ENCODE measurements at places on chromosomes 4 and X.
A peak's percentile ranks its signal among the peaks of the same experiment; 100 is the strongest.

GRCh38 chr4:123599920-123600810 is 203.6 kb downstream of the SPRY1 start:
- DNase-seq, result no peak

DNA sequence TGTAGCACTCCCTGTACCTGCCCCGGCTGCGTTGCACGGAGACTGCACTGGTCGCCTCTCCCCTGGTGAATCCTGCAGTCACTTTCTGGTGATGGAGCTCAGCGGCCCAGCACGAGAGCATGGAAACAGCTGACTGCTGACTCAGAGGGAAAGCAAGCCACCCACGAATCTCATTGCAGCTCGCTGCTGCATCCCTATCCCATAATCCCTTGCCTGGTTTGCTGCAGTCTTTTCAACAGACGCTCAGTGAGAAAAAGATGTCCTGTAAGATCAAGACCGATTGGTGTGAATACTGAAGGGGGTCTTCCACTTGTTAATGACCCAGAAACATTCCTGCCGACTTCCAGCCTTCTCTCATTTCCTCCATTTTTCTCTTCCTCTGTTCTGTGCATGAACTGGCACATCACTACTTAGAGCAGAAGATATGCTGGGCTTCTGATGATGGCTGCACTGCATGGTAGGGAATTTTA is 52.9 kb downstream of the TRIM2 start:
- no peak for DNase-seq

GRCh38 chr4:78560296-78560963 is 8.9 kb downstream of the ANXA3 start:
- no peak for DNase-seq

DNA sequence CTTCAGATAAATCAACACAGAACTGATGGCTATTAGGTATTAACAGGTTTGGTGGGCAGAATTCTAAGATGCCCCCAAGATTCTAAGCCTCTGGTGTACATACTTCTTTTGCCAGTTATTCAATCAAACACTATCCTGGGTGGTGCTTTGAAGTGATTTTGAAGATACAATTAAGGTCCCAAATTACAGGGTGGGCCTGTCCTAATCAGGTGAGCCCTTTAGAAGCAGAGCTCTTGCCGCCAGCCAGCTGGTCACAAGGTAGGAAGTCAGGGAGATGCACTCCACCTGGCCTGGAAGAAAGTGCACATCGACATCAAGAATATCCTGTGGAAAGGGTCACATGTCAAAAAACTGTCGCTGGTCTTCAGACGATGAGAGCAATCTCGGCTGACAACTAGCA is 29.5 kb downstream of the ASB9 start:
- DNase-seq, result no peak

- no peak for DNase-seq
These were observed 432 bp downstream of the TMEM175 start for GRCh38 chr4:932713-933070.

GRCh38 chr4:9691238-9692065 is 90.0 kb upstream of the DRD5 start:
- peak; percentile 60 for DNase-seq

- no peak for DNase-seq
These were observed 252.5 kb downstream of the DTHD1 start for GRCh38 chr4:36533944-36534343.

GRCh38 chr4:87304745-87305432 is 17.8 kb downstream of the HSD17B13 start:
- peak; percentile 93 for DNase-seq

DNA sequence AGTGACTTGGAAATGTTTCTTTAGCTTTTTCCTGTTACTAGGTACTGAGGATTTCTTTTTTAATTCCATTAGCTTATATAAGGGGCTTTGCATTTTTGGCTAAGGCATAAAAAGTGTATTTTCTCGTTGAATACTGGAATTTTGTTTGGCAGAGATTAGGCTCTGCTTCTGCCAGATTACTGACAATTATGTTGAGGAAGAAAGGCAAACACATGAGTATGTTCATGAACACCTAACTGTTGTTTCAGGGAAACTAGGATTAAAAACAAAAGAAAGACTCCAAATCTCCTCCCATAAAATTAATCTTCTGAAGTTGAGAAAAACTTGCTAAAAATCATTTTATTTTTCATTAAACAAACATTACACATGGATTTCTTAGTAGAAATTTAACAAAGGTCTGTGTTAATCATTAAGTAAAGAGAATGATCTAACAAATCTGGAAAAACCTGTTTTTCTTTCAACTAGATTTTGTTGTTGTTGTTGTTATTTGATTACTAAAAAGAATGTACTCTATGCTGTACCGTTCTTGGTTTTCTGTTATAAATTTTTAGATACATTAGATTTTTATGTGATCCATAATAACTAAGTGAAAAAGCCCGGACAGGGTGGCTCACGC is 43.3 kb upstream of the STAG2 start:
- DNase-seq, result no peak

GRCh38 chr4:87213421-87214075 is 6.9 kb downstream of the KLHL8 start:
- no peak for DNase-seq

DNA sequence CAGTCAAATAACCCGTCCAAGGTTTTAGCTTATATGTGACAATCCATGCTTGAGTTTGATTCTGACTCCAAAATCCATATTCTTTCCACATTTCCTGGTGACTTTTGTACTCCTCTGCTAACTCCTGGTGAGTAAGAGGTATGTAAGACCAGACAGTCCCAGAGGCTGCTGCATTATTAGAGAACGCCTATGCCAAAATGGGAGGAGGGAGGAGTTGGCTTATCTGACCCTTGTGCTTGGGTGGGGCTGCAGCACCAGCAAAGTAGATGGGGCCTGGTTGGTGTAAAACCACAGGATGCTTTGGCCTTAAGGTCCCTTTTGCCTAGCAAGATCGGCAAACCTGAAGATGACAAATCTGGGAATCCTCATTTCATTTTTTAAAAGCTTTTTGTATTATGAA is 9.1 kb upstream of the RNF212 start:
- DNase-seq, result no peak

GRCh38 chr4:2930135-2930757 is 33.0 kb downstream of the NOP14 start:
- peak; percentile 62 for DNase-seq
